ENCODE measurements at places on chromosomes 5 and 9.

DNA sequence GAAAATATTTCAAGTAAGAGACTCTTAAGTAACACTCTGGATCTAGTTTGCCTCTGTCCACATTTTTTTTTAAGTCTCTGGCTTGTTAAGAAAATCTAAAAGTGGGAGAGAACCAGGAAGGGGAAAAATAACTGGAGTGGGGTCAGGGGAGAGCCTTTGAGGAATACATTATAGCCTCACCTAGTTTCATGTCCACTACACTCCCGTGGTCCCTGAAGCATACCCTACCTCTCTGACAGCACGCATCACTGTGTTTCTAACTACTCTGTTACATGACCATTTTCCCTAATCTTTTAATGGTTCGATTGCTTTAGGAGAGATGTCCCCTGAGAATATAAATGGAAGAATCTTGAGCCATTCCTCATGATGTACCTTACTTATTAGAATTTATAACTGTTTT is 318.3 kb downstream of the TMEM167A start:
- no peak for DNase-seq

- no peak for DNase-seq
Measured at GRCh38 chr9:124307379-124308030, 49.8 kb downstream of the NEK6 start.

GRCh38 chr5:9112520-9113291 is 433.2 kb downstream of the SEMA5A start:
- no peak for DNase-seq

DNA sequence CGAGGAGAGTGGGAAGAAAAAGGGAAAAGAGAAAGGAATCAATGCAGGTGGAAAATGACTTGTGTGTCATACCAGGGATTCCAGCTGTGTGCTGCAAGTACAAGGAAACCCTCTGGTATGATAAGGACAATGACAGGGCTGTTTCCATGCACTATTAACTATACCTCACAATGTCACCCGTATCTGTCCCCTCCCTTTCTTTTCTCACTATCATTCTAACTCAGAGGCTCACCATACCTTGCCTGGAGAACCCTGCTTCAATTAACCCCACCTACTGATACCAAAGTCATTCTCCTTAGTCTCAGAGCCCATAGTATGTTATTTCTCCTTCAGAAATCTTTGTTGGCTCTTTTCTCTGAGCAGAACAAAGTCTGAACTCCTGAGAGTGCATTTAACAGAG is 236.2 kb upstream of the NREP start:
- DNase-seq: no peak

DNA sequence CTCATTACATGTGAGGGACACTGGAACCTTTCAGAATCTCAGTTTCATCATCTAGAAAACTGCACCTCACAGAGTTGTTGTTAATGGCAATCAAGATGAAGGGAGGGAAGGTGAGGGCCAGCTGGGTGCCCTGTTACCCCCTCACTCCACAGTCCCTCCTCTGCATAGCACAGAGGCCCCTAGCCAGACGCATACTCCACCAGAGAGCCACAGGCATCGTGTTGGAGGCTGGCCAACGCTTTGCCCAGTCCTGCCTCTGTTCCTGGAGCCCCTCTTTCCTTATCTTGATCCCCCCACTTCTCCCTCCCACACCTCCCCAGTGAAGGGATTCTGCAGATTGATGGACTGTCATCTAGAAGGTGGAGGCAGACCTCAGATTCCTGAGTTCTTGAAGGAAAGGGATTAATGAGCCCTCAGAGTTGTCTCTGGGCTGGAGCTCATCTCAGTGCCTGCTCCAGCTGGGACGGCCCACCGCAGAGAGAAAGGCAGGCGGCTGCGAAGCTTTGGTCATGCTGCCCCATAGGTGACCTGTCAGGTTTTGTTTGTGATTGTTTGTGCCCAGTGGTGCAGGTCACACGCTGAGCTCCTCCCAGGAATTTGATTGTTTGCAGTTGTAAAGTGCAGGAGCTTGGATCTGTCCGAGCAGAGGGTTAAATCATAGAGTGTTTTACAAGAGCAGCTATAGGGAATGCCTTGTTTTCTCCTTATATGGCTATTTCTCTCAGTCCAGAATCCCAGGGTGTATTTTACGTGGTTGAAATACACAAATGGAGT is 487.3 kb downstream of the CCDC171 start:
- DNase-seq: no peak

DNA sequence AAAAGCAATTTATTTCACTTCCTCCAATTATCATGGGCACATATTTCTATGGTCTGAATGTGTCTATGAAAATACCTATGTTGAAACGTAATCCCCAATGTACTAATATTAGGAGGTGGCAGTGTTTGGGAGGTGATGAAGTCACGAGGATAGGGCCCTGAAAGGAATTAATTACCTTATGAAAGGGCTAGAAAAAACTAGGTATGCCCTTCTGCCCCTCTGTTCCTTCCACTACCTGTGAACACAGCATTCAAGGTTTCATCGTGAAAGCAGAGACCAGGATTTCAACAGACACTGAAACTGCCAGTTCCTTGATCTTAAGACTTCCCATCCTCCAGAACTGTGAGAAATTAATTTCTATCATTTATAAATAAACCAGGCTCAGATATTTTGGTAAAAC is 1037.1 kb upstream of the C9orf72 start:
- DNase-seq: no peak

DNA sequence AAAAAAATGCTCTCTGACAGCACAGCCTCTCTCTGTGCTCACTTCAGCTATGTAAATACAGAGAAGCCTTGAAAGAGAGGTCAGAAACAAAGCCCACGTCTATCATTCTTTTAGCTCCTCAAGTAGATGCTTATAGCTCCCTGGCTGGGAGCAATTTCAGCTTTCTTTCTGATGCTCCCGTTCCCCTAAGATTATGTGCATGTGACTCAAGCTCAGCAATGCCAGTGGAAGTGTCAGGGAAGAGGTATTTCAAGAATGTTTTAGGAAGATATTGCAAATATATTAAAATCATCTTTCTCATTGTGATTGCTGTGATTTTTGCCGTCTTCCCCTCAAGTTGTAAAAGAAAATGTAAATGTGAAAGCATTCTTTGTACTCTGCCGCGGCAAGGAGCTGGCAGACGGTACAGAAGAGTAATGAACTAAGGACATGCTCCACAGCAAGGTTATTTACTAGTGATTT is 1353.7 kb upstream of the ACO1 start:
- DNase-seq: no peak

- DNase-seq: no peak
Measured at GRCh38 chr5:76456258-76456657, 53.2 kb downstream of the IQGAP2 start.

GRCh38 chr5:157870837-157871834 is 12.2 kb upstream of the CLINT1 start:
- DNase-seq: no peak

DNA sequence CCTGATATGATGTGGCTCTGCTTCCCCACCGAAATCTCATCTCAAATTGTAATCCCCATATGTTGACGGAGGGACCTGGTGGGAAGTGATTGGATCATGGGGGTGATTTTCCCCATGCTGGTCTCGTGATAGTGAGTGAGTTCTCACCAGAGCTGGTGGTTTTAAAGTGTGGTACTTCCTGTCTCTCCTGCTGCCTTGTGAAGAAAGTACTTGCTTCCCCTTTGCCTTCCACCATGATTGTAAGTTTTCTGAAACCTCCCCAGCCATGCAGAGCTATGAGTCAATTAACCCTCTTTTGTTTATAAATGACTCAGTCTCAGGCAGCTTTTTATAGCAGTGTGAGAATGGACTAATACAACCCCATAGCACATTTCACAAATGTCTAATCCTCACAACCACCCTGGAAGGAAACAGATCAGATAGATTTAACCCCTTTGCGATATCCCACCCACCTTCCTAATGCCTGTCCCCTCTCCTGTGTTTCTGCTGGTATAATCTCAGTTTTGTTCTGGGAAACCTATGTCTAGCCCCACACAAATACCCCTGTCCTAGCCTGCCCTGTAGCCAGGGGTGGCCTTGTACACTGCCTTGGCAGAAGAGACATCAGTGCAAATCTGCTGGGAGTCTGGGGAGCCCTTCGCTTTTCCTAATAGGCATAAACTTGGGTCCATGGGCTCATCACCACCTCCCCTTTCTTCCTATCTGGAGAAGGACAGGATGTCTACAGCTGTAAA is 157.0 kb upstream of the RAI14 start:
- no peak for DNase-seq

DNA sequence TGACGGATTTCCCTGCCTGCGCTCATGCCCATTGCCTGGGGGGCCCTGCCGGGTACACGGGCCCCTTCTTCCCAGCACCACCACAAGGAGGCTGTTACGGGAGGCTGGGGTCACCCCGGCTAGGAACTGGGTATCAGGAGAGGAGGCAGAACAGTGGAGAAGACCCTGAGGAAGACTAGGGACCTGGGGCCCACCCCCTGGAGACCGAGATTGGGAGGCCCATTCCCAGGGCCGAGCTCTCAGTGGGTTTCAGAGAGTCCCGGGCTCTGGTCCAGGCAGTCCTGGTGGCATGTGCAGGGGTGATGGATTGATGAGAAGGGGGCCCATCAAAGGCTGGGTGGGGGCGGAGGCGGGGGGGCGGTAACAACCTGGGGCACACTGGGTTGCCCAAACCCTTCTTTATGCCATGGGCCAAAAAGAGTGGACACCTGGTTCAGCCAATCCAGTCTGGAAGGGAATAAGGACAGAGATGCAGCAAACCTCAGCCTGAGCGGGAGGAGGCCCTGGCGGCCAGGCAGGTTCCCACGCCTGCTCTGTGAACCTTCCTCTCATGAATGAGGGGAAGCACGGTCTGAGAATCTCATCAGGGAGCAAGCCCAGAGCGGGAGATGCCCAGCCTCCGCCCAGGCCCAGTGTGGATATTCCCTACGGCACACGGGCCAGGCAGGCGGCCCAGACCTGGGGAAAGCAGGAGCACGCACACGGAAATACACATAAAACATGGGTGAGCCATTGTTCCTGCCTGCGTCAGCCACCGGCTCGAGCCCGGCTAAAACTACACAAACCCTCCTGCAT is 785 bp upstream of the P4HA2 start:
- DNase-seq: no peak

GRCh38 chr5:119274030-119274766 is 81.6 kb upstream of the TNFAIP8 start:
- DNase-seq: no peak

DNA sequence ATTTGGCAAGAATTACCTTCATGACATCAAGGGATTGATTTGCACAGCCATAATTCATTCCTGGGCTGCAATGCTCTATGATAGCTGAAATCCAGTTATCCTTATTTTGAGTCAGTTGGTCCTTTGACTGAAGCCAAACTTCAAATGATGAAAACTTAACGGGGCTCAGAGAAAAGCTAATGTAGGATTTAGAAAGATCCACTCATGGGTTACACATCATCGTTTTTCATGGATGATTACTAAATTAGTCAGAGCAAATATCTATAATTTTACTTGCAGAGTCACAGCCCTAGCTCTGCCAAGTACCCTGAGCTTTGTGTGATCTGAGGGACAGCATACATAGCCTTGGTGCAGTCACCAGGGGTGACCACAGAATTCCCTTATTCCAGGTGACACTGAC is 27.3 kb upstream of the MUSK start:
- DNase-seq: no peak

- no peak for DNase-seq
Measured at GRCh38 chr9:34378376-34379060, 1.8 kb upstream of the MYORG start.

GRCh38 chr5:170532935-170533334 is 29.1 kb downstream of the KCNIP1 start:
- no peak for DNase-seq

- no peak for DNase-seq
Measured at GRCh38 chr9:114235033-114235661, 79.8 kb downstream of the COL27A1 start.

DNA sequence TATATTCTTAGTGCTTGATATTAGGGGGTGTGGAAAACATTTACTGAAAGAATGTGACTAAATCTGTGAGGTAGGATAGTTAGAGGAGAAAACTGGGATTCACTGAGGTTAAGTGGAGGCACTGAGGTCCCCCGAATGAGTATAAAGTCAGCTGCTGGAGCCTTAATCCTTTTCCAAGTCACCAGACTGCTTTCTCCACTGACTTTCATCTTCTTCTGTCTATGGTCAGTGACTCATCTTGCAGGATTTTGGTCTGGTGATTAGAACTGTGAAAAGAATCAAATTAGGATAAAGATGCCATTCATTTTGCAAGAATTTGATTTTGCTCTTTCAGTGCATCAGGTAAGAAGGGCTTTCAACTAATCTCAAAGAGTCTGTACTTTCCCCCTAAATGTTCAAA is 89.3 kb upstream of the ALDH1A1 start:
- no peak for DNase-seq

DNA sequence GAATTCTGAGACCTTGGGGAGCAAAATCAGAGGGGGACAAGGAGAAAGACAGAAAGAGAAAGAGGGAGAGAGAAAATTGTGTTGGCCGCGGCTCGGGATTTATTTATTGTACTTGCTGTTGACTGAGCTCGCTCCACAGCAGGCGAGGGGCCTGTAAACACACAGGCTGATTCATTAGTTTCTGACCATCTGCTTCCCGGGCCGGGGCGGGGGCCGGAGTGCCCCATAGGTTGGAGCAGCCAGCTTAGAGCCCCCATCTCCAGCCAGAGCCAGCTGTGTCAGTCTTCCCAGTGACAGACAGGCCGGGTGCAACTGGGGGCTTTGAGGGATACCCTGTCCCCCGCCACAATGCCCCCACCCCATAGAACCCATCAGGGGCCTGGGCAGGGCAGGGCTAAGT is 30.9 kb downstream of the NTNG2 start:
- DNase-seq: no peak

- DNase-seq: no peak
Measured at GRCh38 chr5:138803285-138803684, 50.1 kb downstream of the CTNNA1 start.

- no peak for DNase-seq
Measured at GRCh38 chr5:119355244-119355638, 578 bp upstream of the TNFAIP8 start.

DNA sequence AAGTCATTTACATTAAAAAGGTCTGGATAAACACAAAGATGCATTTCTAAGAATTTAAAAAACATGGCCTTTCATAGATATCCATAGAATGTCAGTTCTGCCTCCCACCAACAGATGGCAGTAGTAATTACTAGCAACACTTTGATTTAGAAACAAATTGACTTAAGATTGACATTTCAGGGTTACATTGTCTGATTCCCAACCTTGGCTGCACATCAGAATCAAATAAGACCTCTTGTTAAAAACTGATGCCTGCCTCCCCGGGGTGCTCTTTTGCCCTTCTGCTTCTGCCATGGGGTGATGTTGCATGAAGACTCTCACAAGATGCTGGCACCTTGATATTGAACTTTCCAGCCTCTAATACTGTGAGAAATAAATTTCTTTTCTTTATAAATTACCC is 146.2 kb upstream of the GPR151 start:
- DNase-seq: no peak

DNA sequence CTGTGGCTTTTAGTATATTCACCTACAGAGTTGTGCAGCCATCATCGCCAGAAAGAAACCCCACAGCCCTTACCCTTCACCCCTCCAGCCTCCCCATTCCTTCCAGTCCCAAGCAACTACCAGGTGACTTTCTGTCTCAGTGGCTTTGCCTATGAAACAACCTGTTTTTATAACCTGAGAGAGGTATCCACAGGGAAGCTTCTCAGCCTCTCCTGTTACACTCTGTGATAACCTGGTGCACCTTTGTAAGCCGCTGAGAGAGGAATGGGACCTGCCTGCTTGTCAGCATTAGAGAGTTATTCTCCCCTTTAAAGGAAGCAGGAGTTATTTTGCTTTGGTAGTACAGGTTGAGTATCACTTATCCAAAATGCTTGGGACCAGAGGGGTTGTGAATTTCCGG is 93.6 kb downstream of the TRIO start:
- no peak for DNase-seq
